ENCODE measurements at places on chromosomes 13 and 19.

GRCh38 chr19:9995999-9996398 is 14.3 kb downstream of the COL5A3 start:
- DNase-seq = no peak

GRCh38 chr19:5913739-5914357 is at the start of gene CAPS:
CAPS (plus strand) TSS chr19:5914254; CDS start chr19:5914407, 153 bp downstream.
- no peak for DNase-seq

GRCh38 chr19:3159565-3159964 is 19.0 kb upstream of the S1PR4 start:
- no peak for DNase-seq

DNA sequence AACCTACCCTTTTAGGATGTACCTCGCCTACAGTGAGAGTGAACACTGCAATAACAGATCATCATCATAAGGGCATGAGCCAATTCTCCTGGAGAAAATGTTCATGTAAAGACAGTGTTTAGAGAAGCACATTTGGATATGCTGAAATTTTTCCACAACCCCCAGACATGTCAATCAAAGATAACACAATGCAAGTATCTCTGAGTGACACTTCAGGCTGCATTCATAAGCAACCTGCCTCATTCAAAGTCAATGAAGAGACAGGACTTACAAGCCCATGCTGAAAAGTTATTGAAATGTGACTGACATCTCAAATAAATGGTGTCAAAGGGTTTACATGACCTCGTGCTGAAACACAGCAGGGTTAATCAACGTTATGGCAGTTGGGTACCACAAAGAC is 102.0 kb downstream of the PCDH9 start:
- DNase-seq = no peak

- no peak for DNase-seq
Observed at GRCh38 chr19:39135701-39136100, 10.1 kb downstream of the PAK4 start.

DNA sequence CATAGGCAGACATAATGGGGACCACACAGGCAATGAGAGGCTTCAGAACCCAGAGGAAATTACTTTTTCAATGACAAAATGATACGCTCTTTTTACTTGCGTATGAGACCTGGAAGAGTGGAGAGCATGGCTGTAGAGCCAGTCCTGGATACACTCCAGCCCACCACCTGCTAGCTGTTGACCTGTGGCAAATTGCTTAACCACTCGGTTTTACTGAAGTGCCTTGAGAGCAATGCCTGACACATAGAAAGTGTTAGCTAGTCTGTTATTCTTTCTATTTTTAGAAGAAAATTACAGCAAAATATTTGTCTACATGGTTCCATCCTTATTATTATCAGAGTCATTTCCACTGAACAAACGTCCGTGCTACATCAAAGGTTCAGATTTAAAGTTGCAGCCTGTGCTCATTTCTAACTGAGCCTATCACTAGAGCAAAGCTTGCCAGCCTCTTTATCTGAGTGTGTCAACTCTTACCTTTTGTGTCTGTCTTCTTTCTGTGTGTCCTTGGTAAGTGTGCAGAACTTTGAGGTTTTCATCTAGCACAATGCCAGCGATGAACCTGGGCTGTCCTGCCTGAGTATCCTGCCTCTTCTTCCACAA is 9.6 kb upstream of the GPR183 start:
- no peak for DNase-seq

- DNase-seq = no peak
Observed at GRCh38 chr19:18441804-18442788, 4.2 kb upstream of the ISYNA1 start.

- DNase-seq = no peak
Observed at GRCh38 chr13:59346999-59347723, 816.6 kb downstream of the DIAPH3 start.

Data from skeletal muscle cell (primary cell).